CD4-positive, alpha-beta T cell treated with Interleukin-2 at 100 ng/mL for 4 hours (primary cell): ENCODE measurements at places on chromosomes 7 and 10.

DNA sequence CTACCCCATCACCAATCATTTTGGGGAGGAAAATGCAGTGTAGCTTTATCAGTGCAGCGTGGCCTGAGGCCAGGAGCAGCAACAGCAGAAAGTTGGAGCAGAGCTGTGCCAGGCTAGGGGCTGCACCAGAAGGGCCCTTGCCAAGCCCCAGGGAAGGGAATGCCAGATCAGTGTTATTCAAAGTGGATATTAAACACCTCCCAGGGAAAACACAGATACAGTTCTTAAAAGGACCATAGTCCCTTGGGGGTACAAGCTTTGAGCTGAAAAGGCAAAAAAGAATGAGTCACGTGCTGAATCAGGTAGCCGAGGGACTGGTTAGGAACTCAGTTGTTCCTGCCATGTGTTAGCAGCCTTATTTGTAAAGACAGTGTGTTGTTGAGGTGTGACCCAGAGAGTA lies 54.0 kb downstream of the GSDME start:
- DNase-seq = no peak

DNA sequence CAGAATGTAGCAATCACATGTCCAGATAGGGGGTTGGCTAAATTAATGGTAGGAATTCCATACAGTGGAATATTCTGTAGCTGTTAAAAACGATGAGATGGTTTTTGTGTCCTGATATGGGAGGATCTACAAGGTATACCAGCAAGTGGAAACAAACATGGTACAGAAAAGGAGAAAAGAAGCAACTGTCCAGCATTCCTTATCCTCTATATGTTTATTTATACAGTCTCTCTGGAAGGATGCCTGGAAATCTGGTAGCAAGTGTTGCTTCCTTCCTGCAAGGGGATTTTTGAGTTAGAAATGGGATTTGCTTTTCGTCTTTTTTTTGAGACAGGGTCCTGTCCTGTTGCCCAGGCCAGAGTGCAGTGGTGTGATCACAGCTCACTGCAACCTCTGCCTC lies 19.3 kb downstream of the IL15RA start:
- DNase-seq = no peak

- DNase-seq = no peak
These were observed at the start of gene NRP1 for GRCh38 chr10:33334153-33334804. TSS of gene NRP1 (minus strand) at chr10:33334667. CDS start at chr10:33334382, 285 bp downstream.

DNA sequence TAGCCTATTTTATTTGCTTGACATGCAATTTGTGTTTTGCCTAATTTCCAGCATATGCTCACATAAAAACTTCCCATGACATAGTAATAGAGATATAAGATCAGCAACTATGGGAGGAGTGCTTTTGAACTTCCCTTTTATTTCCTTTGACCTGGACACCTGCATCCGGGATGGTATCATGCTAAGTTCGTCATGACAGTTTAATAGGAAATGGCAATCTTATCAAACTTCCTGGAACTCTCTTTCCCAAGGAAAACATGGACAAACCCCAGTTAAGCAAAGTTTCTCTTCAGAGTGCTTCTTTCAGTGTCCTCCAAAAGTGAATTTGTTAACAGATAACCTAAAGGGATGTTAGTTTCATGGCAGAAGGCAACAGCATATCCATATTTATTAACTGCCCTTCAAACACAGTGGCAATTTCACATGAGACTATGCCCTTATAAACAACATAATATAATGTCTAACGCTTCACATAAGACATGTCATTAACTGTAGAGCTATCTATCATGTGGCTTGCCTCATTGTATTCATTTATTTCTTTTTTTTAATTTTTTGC lies 474.7 kb upstream of the SEMA3A start:
- DNase-seq = no peak

DNA sequence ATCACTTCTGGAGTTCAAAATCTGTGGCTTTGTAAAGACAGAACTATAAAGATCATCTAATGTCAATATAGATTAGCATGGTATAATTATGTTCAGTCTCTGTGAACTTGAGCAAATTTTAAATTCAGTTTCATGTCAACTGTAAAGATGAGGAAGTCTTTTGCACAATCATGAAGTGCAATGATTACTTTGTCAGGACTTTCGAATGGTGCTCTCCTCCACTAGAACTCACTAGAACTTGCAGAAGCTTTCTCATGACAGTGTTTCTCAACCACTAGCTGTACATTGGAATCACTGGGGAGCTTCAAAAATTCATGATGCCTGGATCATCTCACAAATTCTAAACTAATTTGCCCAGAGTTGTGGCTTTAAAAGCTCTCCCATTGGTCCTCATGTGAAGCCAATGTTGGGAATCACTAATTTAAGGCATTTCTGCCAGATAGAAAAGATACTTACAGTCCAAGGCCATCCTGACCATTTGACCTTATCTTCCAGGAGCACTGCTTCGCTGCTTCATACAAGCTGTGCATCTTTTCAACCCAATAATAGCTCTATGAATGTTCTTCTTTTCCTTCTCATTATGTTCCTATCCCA lies 12.9 kb downstream of the OR2AE1 start:
- DNase-seq = no peak

DNA sequence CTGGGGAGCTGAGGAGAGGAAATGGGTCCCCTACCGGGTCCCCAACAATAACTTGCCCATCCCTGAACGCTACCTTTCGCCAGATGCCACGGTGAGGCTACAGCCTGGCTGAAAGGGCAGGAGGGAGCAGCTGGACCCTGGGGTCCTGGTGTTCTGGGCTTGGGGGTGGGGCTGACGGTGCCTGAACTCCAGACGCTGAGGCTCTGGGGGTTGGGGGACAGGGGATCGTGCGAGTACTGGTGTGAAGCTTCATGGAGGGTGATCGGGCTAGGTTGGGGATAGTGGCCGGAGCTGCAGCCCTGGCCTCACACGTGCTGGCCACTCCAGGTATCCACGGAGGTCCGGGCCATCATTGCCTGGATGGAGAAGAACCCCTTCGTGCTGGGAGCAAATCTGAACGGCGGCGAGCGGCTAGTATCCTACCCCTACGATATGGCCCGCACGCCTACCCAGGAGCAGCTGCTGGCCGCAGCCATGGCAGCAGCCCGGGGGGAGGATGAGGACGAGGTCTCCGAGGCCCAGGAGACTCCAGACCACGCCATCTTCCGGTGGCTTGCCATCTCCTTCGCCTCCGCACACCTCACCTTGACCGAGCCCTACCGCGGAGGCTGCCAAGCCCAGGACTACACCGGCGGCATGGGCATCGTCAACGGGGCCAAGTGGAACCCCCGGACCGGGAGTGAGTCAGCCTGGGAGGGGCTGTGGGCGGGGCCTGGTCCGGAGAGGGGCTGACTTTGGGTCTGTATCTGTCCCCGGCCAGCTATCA lies 8.3 kb downstream of the AEBP1 start:
- DNase-seq = no peak

DNA sequence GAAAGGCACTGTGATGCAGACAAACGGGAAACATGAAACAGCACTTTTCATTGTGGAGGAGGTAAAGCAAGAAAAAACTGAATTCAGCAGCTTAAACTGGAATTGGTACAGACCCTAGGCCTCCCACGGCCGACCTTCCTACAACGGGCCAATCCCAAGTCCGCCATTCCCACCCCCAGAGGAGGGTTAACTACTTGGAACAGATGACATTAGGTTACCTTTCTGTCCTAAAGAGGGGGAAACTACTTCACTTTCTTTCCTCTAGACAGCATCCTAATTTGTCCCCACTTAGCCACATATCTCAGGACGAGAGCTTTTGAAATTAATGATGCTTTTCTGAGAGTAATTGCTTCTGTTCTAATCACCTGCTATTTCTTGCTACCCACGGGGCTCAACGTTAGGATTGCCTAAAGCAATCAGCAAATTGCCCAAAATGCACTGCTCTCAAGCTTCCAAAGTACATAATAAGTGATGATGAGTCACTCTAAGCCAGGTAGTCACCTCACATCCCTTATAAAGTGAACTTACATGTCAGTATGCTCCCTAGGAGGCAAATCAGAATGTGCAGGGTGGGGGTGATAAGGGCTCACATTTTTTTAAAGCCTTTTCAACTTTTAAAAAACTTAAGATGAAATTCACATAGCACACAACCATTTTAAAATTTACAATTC lies 36.7 kb downstream of the LSM5 start:
- no peak for DNase-seq

DNA sequence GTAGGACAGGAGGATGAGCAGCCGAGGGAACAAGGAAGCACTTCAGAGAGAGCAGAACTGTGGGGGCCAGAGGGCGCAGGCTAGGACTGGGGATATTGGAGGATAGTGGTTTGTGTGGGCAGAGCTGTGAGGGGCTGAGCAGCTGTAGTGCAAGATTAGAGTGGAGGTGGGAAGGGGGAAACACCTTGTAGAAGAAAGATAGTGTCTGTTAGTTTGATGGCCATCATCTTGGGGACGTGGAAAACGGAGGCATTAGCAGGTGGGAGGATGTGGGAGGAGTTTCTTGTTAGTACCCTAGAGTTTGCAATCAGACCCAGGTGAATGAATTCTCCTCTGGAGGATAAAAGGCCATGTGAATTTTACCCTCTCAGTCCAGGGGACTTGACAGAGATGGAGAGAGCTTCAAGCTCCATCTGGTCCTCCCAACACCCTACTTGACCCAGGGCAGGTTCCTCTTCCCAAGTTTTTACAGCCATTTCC lies 34.0 kb downstream of the PRSS2 start:
- DNase-seq = peak; percentile 45

DNA sequence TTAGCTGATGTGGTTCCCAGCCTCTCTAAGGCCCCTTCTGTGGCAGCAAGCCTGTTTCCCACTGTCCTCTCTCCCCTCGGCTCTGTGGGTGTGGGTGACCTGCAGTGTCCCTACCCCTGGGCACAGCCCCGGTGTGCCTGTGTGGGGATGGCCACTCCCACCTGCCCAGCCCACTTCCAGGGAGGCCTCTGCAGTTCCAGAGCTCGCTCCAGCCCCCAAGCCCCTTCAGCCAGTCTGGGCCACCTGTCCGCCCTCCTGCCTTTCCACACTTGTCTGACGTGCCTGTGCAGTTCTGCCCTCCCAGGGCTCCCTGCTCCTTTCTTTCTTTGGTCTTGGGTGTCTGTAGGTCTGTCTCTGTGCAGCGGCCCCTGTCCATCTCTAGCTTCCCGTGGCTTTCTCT lies 127.0 kb upstream of the PPIF start:
- no peak for DNase-seq

- DNase-seq = no peak
These were observed 20.5 kb upstream of the ZNF273 start for GRCh38 chr7:64882341-64883112.

- no peak for DNase-seq
These were observed 161.2 kb upstream of the WDR11 start for GRCh38 chr10:120689777-120690529.

DNA sequence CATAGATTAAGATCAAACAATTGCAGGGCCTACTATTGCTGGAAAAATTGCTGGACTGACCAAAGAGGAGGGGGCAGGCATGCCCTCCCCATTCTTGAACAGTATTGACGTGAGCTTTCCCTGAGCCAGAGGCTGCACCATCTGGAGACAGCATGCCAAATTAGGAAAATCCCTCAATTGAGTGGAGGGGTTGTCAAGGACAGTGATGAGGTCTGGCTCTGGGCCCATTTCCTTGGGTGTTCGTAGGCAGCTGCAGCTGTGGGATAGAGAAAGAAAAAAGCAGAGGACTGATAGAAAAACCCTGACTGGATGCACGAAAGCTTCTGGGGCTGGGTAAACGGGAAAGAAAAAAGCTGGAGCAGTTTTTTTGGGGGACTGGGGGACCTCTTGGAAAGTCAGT lies 22.8 kb upstream of the ORC5 start:
- no peak for DNase-seq

- peak; percentile 49 for DNase-seq
These were observed 634 bp downstream of the EZH2 start for GRCh38 chr7:148883266-148884048.

GRCh38 chr7:15403751-15404150 lies 158.1 kb downstream of the AGMO start:
- DNase-seq = no peak

DNA sequence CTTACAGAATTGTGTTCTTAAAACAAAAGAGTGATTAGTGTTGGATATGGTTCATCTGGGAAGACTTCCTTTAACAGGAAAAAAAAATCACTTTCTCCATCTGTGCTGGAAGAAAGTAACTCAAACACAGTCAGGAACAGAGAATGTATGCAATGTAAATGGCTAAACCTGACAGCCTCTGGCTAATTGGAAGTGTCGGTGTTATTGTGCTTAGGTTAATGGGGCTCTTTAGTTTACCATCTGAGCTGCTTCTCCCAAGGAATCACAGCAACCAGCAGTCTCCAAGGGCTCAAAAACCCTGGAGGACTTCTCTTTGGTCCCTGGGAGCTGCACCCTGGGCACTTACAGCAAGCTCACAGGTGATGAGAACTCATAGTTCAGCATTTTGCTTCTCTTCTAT lies 724.5 kb downstream of the LRMDA start:
- no peak for DNase-seq

DNA sequence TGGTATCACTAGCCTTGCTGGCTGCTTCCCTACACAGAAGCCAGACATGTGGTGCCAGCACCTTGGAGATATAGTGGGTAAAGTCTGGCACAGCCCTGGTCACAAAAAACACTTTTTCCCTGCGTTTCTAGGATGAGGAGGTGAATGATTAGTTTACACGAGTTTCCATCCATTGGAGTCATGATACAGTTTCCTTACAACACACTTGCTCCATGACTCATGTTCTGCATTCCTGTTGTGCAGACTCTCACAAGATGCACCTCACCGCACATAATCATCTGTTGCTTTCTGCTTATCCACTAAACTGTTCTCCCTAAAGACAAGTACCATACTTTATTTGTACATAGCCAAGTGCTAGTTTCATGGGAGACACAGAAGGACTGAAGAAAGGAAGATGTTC lies 747.1 kb upstream of the GALNT17 start:
- no peak for DNase-seq

DNA sequence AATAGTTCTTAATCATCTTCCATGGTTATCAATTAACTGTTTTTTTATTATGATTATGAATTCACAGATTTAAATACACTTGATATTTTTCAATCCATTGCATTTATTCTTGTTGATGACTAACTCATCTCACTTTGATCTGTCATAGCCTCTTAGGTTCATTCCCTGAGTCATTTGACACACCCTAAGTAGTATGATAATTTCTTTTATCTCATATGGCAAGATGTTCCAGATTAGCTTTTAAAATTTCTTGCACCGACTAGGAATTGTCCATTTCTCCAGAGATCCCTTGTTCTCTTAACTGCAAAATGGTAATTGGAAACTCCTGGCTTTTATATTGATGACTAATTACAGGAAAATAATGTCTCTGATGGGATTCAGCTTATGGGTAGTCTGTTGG lies 87.6 kb upstream of the CCDC6 start:
- DNase-seq = no peak

GRCh38 chr10:124624895-124625294 lies 119.3 kb downstream of the FAM53B start:
- no peak for DNase-seq

- no peak for DNase-seq
These were observed 120.4 kb downstream of the RGS10 start for GRCh38 chr10:119421891-119422681.
